ENCODE measurements at places on chromosomes 16 and 17.

DNA sequence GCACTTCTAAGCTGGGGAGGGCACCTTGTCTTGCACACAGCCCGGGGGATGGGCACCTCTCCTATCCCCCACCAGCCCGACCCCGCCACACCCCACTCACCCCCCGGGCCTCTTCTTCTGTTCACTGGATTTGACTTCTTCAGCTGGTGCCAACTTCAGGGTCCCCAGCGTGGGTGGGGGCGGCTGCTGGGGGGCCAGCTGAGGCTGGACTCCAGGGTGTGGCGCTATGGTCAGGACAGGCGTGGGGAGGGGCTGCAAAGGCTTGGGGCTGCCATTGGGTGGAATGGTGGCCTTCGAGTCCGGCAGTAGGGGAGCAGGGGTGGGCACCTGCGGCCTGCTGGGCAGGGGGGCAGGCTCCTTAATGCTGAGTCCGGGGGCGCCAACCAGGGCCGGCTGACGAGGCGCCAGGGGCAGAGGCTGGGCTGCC lies 6.1 kb downstream of the MNT start:
- no peak for DNase-seq

DNA sequence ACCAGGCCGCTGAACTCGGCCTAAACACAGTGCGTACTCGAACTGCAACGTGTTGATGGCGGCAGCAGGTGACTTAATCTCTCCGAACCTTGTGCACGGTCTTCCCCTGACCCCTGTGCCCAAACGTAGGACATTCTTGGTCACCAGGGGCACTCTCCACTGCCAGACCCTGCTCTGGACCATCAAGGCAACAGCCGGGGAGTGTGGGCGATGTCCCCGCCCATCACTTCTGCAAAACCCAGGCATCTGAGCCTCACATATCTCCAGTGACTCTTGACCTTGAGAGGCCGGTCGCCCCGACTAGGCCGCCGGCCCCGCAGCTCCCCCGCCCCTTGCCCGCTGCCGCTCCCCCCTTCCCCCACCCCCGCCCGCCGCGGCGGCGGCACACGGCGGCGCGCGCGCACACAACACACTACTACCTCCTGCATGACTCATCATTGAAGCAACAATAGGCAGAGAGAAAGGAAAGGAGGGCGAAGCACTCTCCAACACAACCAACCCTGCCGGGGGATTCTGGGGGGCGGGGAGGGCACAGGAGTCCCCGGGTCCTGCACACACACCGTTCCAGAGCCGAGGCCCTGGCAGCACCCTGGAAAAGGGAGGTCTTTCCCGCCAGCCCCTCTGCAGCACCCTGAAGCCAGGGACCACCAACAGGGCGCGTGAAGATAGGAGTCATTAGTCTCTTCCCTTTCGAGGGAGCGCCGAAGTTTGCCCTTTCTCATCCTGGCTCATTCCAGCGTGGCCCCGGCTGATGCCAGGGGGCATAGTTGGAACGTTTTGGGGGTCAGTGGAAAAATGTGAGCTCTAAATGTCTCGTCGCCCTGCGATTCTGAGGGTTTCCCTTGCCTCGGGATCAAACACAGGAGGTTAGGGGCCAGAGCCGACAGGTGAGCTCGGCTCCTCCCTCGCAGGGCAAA lies 1.9 kb downstream of the MNT start:
- DNase-seq: no peak

GRCh38 chr16:27366687-27367460 lies 35.1 kb upstream of the IL21R start:
- no peak for DNase-seq

GRCh38 chr17:17667947-17668346 lies 13.3 kb upstream of the RAI1 start:
- no peak for DNase-seq

GRCh38 chr16:80746231-80746630 lies 58.2 kb downstream of the CDYL2 start:
- no peak for DNase-seq

DNA sequence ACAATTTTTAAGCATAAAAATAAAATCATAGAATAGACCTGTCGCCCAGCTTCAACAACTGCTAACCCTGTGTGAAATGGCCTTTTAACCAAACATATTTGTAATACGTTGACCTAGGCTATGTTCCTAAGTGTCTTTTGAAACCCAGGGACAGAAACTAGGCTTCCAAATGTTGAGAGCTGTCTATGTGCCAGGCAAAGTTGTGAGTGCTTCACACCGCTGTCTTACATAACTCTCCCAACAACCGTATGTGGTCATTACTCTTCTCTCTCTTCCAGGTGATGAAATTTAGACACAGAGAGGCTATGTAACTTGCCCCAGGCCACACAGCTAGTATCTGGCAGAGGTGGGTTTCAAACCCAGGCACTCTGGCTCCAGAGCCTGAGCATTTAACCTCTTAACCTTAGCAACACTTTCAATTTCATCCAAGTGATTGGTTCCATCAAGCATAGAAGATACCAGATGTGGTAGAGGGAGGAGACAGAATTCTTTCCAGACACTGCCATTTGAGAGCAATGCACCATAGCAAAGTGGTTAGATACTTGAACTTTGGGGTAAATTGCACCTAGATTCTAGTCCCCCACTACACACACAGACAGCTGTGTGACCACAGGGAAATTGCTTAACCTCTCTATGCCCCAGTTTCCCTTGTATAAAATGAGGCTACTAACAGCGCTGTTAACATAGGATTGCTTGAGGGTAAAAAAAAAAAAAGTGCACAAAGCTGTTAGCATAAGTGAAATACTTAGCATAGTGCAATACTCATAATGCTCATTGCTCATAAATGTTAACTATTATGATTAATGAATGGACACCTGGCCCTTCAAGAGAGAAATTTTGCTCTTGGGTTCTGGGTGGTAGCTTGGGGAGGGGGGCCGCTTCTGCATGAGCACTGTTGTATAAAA lies 160.6 kb downstream of the IRX3 start:
- no peak for DNase-seq

GRCh38 chr16:727291-727977 lies 528 bp downstream of the HAGHL start:
- no peak for DNase-seq

GRCh38 chr17:57959929-57960328 lies 4.7 kb upstream of the CUEDC1 start:
- no peak for DNase-seq

- DNase-seq: no peak
Measured at GRCh38 chr17:46883871-46884520, 32.6 kb downstream of the WNT9B start.

DNA sequence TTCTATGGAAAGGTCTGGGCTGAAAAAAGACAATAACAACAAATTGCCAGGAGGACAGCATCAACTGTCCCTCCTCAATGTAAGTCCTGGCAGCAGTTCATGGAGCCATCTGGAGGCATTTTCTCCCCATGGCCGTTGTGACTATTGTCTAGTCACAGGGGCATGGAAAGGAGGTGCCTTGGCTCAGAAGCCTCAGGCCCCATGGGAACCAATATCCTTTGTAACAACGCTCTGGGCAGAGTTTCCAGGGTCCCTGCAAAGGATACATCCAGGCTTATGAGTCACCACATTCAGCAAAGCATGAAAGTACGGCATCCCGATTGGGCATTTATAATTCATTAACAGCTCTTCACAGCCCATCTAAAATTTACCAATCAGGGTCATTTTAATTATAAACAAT lies 85.2 kb downstream of the GLG1 start:
- no peak for DNase-seq

GRCh38 chr17:61393904-61394629 lies 5.6 kb upstream of the TBX2 start:
- no peak for DNase-seq

GRCh38 chr16:4709481-4709880 lies 16.1 kb downstream of the NUDT16L1 start:
- DNase-seq: no peak
